ENCODE measurements at places on chromosomes 12 and 14.

DNA sequence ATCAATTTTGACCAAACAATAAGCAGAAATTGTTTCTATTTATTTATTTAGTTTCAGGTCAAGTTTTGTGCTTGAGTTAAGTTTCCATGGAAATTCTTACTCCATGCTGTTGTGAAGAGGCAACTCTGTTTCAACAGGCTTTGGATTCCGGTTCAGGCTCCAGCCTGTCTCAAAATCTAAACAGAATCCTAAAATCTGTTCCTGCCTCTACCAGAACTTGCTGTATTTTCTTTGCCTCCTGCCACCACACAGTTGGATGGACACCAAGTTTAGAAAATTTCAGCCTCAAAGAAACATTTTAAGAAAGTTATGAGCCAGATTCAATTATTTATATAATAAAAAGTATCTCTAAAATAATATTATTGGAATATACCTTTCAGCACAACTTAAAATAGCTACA lies 330.9 kb downstream of the FOXG1 start:
- no peak for DNase-seq

DNA sequence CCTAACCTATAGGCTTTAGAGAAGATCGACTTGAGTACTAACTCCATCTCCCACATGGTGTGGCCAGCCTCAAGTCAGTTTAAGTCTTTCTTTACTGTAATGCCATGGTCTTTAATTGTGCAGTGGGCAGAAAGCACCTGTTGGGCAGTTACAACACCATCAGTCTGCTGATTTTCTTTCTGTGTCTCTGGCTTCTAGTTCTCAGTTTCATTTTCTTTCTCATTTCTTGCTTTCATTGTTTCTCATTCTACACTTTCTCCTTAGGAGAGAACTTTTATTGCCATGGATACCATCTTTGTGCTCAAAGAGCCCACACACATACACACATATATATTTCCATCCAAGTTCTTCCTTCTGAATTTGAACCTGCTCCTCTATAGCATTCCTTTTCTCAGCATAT lies 96.1 kb upstream of the SLC16A7 start:
- DNase-seq, result no peak

GRCh38 chr12:109752117-109753053 lies 38.8 kb downstream of the FAM222A start:
- DNase-seq, result no peak

- DNase-seq, result no peak
These were observed 557.2 kb downstream of the BCL11B start for GRCh38 chr14:98714626-98715425.

DNA sequence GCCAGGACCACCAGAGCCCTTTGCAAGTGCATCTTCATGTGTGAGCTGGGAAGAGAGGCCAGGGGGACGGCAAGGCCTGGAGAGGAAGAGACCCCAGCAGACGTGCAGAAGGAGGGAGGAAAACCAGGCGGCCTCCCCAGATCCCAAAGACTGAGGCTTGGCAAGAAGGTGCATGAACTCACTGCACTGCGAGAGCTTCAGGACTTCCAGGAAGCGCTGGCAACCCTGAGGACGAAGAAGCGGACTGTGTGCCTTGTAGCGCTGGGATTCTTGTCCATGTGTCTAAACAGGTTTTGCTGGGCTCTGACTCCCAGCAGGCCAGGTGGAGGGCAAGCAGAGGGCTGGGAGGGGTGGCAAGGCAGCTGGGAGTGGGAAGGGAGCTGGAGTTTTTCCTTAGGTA lies 939 bp downstream of the TGFB3 start:
- no peak for DNase-seq

DNA sequence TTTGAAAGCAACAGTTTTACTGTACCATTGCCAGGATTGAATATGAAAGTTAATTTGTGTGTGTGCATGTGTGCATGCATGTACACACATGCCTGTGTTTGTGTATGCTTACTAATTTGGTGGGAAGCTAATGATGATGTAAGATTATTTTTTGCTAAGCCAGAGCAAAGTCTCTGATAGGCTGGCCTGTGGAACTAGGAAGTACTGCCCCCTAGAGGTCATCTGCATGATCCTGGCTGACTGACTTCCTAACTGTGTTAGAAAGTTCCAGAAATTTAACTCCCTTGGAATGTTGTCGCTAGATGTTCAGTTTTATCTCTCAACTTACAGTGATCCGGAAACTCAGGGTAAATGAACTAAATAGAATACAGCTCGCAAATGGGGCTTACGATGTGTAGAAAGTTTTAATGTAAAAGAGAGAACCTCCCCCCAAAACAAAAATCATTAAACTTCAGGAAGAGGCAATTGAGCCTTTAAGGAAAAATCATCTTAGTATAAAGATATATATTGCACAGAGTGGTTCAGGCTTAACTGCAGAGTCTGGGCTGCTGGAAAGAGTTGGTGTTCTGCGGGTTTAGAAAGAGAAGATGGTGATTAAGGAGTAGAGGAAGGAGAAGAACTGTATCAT lies 34.3 kb upstream of the SLC38A1 start:
- DNase-seq, result no peak

DNA sequence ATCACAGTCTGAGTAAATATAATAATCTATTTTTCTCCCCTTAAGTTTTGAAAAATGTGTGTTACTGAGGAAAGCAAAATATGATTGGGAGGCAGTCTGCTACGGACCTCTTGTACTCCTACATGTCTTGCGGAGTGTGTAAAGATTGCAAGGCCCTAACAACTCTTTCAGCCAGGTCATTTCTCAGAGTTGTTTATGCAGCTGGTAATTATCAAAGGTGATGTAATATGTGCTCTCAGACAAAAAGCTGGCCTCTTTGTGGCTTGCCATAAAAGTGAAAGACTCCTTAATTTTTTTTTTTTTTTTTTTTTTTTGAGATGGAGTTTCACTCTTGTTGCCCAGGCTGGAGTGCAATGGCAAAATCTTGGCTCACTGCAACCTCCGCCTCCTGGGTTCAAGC lies 40.5 kb upstream of the MON2 start:
- no peak for DNase-seq

DNA sequence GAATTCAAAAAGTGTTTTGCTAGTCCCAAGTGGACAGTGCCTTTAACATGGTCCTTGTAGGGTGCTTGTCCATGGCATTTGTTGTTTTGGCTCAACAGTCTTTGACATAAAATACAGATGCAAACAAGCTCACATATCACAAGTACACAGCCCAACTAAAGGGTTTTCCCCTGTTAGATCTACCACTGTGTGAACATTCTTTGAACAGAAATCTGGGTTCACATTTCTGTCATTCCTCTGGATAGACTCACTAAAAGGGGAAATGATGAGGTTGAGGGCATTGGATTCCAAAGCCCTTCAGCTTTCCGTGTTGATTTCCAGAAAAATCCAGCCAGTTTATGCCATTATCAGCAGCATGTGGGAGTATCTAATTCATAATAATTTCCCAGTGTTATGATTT lies 54.1 kb downstream of the EP400 start:
- DNase-seq, result no peak

DNA sequence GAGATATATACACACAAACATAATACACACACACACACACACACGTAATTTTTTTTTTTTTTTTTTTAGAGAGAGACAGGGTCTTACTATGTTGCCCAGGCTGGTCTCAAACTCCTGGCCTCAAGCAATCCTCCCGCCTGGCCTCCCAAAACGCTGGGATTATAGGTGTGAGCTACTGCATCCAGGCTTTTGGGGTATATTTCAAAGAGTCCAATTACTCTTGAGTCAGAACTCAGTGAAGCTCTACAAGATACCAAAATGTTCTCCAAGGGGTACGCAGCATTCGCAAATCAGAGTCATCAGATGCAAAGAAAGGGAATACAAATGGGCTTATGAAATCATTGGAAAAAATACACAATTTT lies 54.0 kb downstream of the PHLDA1 start:
- no peak for DNase-seq

DNA sequence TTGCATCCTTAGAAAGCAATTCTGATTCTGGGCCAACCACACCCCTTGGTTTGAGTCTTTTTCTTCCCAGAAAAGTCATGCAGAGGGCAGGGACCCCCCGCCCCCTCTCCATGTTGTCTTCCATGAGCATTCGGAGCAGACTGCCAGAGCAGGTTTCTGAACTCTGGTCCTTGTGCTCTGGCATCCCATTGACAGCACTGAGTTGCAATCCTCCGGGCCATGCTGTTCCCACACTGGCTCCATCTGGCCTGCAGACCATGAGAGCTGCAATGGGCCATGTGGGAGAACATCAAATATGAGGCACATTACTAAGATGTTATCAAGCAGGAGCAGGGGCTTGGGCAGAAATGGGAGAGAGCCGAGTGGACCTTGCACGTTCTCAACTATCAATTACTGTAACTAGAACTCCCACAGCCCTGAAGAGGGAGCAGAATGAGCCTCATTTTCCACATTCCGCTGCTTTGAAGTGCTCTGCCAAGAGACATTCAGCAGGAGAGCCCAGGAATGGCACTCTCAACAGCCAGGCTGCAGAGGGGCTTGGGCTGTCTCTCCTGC lies 157.4 kb downstream of the STXBP6 start:
- no peak for DNase-seq

DNA sequence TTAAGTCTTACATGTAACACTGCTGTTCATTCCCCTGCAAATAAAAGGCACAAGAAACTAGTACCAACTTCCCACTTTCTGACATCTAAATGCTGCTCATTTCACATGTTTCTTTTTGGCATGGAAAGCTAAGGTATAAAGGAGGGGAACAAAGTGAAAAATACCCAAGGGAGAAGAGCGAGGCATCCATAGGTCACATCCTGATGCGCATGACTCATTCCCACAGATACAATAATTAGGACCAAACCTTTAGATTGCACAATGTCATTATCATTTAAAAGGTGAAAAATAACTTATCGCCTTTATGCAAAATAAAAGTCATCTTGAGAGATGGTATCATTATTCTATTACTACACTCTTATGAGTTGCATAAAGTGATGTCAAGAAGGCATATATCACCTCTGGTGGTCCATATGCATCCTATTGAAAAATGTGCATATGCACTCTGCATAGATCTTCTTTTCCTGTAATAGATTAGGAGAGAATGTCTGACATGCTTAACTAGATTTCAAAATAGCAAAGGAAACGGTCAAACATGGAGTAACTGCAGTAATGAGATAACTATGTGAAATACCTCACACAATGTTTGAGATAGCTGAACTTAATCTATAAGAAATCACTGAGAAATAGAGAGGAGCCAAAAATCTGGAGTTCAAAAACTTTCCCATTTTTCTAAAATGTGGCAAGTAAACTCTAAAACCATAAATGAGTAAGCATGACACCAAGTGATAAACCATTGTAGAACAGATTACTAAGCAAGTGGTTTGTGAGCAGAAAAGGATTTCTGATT lies 382.5 kb upstream of the TMTC1 start:
- no peak for DNase-seq

DNA sequence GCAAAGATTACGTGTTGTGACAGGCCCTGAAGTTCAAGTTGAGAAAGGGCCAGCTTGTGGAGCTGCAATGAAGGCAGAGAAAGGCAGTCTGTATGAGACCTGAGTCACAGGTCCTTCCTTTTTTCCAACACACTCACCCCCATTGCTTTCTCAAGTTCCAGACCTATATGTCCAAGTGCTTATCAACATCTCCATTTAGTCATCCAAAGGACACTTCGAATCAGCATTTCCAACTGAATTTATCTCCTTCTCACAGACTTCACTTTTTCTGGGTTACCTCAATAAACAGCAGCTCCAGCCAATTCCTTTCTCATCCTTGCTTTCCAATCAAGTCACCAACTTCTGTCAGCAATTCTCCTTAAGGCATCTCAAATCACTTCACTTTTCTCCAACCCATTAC lies 56.4 kb upstream of the KIF21A start:
- no peak for DNase-seq

GRCh38 chr14:36506732-36507614 lies 13.1 kb downstream of the NKX2-1 start:
- no peak for DNase-seq

DNA sequence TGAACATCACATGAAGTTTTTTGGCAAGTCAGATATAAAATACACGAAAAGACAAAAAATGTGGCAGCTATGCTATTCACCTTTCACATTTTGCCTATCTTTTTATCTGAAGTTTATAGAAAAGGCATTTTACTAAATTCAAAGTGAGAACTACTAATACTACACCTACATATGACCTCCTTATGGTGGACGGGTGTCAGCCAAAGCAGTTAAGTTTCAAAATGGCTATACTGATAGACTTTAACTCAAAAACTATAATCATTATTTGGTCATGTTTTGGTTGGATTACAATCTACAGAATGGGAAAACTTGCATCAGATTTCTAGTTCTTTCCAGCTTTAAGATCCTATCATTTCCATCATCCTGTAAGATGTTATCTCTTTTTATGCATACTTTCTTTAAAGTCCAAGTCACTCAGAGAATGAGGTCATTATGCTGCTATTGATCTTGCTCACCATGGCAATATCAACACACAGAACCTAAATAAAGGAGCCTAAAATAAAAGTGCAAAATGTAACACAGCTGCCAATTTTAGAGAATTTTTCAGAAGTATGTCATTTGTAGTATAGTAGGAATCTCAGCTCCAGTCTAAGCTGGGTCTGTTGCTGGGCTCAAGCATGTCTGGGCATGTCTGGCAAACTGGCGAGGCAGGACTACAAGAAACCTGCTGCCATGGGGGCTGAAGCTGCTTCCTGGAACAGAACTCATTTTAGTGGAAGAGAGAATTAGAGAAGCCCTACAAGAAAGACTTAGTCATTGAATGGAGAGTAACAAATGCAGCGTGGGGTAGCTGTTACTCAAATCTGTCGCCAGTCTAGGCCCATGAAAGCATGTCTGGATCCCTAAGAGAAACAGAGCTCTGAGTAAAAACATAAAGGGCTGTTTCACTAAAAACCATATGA lies 7.6 kb upstream of the AEBP2 start:
- DNase-seq, result no peak

DNA sequence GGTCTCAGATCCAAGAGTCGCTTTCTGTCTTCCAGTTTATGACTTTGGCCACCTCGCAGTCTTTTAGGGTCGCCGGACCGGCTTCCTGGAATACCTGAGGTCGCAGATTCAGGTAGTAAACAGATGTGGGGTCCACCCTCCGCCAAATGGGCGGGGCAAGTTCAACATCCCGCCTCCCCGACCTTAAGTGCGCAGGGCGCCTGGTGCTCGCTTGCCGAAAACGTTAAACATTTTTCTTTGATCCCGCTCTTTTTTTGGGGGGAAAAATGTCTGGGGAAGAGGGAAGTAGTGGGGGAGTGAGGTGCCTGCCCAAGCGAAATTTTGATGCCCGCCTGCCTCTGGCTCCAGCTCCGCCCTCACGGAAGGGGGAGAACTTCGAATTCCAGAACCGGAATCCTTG lies 73.9 kb upstream of the TBX5 start:
- no peak for DNase-seq

DNA sequence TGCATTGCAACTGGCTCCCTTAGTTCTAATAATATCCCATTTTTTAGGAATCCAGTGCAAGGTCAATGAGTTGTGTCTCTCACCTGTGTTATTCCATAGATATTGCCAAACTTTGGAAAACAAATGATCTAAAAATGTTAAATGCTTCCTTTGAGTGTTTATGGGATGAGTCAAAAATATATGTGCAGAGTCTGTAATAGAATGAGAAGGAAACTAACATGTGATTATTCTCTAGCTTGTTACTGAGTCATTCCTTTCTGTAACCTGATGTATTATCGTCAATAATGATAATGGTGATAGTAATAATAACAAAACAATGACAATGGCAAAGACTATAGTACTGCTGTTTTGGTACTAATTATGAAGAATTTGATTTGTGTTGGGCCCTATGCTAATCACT lies 11.5 kb downstream of the ACSS3 start:
- no peak for DNase-seq
